HS-27A (cell line): ENCODE measurements at places on chromosomes 7 and 10.

DNA sequence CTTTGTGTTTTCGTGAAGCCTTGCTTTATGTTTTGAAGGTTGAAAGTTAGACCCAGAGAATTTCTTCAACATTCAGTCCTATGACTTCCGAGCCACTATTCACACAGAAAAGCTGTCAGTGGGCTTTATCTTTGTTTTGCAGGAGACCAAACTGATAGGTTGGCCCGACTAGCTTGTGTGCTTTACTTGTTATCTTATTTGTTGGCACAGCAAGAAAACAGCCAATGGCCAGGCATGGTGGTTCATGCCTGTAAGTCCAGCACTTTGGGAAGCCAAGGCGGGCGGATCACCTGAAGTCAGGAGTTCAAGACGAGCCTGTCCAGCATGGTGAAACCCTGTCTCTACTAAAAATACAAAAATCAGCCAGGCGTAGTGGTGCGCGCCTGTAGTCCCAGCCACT, 16.0 kb upstream of the GDI2 start:
- DNase-seq, result no peak

DNA sequence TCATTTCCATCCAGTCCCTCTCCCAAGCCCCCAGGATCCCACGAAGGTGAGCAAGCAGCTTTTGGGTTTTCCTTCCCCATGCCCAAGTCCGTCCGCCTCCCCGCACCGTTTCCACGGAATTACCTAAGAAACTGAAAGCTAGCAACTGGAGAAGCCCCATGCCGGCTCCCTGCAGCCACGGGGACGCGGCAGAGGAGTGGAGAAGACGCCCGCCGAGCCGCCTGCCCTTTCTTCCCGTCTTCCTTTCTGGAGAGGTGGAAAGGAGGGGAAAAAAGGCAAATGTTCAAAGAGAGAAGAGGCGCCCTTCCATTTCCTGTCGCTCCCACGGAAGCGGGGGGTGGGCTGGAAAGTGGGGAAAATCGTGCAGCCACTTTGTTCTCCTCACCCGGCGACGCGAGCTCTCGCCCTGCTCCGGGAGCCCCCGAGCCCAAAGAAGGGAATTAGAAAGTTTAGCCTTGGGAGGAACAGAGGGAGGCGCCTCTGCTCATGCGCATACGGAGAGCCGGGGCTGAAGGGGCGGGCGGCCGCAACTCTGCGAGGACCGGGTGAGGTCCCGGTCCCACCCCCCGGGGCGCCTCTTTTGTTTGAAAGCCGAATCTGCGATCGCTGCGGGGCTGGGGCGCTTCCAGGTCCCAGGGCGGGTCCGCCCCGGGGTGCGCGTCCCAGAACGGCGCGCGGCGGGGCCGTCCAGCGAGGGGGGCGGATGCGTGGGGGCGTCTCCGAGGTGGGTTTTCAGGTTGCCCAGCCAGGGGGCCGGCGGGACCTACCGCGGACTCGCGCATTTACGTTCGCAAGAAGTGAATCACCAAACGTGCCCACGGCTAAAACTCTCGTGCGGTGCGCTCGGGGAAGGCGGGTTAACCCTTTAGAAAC, at the start of gene LAMB1:
Gene LAMB1 (minus strand): TSS at position 436 of the 873 bp plus-strand sequence. CDS start 276 bp downstream, at position 160.
- DNase-seq, result no peak

- no peak for DNase-seq
Observed at GRCh38 chr7:108402865-108403264, 53.4 kb downstream of the NRCAM start.

DNA sequence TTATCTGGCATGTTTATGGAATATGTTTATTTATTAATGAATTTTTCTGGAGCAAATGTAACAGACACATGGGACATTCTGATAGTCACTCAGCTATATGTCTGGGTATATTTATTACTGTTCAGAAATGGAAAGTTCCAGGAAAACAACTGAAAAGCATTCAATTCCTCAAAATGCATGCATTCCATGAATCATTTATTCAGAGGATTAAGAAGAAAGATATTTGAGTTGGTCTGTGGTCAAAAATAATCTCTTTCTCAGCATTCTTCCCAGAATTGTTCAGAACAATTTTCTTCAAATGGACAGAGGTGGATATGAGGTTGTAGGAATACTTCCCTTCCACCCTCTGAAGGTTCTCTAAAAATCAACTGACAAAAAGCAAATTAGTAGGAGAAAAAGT, 97.6 kb upstream of the ITGB1 start:
- peak; percentile 14 for DNase-seq

DNA sequence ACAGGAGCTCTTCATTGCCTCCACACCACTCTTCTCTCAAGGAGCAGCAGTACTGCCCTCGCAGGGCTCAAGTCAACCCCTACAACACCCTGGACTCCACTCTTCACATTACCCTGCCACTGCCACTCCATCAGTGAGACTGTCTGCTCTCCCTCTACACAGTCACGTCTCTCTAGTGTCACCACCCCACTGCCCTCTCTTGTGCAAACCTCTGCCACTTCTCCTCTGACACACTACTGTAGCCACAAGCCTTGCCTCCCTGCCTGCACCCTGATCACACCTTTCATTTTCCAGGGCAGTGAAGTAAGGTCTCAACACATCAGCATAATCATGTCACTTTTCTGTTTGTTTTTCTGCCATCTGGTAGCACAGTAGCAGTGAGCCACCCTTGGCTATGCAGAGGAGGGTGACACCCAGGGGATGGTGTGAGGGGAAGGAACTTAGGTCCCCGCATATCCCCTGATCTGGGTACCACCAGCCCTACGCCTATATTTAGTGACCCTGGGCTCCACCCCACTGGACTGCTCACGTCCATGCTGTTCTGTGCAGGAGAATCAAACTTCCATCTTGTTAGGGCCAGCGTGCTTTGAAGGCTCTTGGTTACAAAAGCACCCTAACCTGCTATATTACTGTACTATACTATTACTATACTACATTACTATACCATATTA, 1.6 kb downstream of the C10orf143 start:
- DNase-seq, result no peak

DNA sequence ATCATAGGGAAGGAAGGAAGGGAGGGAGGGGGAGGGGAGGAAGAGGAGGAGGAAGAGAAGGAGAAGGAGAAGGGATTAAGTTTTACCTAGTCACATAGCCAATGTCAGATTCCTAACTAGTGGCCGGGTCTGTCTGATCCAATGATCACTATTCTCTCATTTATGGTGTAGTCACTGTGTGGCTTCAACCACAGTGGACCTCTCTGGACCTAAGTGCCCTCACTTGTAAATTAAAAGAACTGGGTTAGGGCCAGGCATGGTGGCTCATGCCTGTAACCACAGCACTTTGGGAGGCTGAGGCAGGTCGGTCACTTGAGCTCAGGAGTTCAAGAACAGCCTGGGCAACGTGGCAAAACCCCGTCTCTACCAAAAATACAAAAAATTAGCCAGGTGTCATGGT, 6.6 kb upstream of the SERPINE1 start:
- DNase-seq, result no peak

- DNase-seq, result peak; percentile 7
Observed at GRCh38 chr7:125061776-125062397, 132.3 kb upstream of the POT1 start.

- DNase-seq, result no peak
Observed at GRCh38 chr7:152596824-152597223, 79.1 kb downstream of the XRCC2 start.

DNA sequence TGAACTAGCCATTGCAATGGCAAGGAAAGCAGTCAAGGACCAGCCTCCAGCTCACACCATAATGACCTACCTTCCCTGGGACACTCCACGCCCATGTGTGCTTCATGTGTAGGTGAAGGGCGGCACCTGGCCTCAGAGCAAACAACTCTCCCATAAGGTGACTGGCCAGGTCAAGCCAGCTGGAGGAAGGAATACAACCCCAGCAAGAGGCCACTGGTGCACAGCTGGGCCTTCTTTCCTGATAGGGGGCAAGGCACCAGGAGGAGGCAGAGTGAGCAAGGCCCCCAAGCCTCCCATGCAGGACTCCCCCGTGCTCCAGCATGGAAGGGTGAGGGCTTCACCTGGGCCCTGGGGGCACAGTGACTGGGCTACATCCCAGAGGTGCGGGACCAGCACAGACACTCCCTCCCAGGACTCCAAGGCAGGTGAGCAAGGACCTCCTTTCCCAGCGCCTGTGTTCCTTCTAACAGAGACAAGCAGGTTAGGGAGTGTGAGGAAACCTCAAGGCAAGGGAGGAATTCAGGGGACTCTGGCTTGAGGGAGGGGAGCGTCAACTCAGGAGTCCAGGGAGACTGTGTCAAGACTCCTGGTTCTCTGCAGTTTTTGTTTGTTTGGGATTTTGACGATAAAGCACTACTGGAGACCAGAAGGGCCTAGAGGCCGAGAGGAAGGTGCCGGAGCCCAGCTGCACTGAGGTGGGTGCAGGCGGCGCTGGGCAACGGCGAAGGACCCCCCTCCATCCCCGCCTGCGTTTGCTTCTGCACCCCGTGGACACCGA, 1.7 kb downstream of the PTPRN2 start:
- DNase-seq, result no peak

- no peak for DNase-seq
Observed at GRCh38 chr7:81140252-81140651, 221.4 kb upstream of the SEMA3C start.

DNA sequence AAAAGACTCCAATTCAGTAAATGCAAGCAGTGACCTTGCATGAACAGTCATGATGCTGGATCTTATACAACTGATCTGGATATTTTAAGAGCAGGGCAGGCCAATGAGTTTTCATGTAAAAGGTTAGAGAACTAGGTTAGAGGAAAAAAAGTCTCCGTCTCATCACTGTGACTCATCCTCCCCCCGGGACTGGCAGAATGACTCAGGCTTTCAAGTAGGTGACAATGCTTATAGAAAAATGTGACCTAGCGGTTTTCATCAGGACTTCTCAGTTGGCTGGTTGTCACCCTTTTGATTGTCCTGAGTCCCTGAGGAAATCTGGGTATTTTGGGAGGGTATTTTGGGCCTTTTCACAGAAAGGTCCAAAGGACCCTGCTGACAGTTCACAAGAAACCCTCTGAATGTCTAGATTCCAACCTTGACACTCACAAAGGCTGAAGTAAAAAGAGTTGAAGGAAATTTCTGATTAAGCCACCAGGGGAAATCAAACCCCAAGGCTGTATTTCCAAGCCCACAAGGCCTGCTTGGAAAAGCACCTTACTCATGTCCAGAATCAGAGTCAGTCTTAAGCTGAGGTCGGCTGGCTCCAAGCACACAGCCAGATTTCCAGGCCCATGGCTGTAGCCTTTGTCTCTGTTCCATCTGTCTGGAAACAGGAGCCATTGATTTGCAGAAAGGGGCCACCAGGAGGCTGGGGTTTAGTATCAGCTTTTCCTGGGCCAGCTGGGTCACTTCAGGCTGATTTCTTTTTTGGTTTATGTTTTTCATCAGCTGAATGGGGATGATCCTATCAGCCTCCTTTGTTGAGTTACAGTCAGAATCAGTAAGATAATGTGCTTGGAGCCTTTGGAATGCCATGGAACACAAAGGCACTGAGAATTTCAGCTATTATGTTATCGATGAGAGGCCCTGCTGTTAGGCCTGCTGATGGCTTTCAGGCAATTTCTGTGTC, 226.4 kb upstream of the HABP2 start:
- peak; percentile 39 for DNase-seq

DNA sequence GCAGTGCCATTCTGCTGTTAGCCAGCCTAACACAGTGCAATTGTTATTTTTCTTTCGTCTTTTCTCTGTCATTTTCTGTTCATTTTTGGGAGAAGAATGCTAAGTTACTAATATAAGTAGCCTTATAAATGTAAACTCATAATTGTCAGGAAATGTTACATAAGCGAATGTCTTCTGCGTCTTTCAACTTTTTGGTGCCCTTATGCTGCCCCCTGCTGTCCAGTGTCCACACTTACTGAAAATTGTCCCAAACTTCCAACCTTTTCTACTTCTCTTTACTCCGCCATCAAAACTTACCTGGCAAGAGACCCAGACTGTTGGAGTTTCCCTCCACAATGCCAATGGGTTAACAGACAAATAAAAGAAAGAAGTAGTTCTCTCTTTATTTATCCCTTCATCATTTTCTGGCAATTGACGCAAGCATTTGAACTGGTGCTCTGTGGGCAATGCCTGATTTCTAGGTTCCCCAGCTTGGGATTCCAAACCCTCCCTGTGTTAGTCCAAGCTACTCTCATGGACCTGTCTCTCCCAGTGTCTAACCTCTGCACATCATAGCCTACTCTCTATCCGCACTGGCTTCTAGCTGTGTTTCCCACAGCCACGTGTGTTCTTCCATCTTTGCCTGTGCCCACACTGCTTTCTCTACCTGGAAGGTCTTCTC, 21.0 kb upstream of the EPC1 start:
- DNase-seq, result no peak

GRCh38 chr10:35565602-35566081, 39.5 kb upstream of the GJD4 start:
- no peak for DNase-seq

- DNase-seq, result no peak
Observed at GRCh38 chr7:11176985-11177555, 203.4 kb downstream of the PHF14 start.

- DNase-seq, result no peak
Observed at GRCh38 chr10:103855424-103855823, at the start of gene SH3PXD2A. Gene SH3PXD2A (minus strand): TSS chr10:103855576. CDS start chr10:103855266, 310 bp downstream.

DNA sequence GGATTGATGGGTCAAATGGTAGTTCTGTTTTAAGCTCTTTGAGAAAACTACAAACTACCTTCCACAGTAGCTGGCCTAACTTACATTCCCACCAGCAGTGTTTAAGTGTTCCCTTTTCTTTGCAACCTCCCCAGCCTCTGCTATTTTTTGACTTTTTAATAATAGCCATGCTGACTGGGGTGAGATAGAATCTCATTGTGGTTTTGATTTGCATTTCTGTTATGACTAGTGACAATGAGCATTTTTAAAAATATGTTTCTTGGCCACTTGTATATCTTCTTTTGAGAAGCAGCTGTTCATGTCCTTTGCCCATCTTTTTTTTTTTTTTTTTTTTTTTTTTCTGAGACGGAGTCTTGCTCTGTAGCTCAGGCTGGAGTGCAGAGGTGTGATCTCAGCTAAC, 155.2 kb upstream of the BMPER start:
- no peak for DNase-seq

GRCh38 chr7:95794917-95795515, 22.7 kb downstream of the DYNC1I1 start:
- no peak for DNase-seq

DNA sequence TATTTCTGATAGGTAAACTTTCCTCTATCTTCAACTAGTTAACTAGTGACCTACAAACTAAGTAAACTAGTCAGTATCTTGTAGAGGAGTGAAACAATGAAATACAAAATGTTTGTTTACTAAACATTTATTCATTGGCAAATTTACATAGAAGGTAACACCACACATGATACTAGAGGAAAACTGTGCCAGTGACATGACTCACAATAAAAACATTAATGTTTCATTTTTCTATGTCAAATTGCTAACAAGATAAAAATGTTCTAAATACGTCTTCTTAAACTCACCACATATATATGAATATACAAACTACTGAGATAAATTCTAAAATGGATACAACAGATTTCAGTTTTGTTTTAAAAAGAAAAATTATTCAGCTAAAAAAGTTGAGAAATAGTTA, 471.3 kb downstream of the PARD3 start:
- no peak for DNase-seq

GRCh38 chr7:22799633-22800032, 23.0 kb downstream of the TOMM7 start:
- no peak for DNase-seq

DNA sequence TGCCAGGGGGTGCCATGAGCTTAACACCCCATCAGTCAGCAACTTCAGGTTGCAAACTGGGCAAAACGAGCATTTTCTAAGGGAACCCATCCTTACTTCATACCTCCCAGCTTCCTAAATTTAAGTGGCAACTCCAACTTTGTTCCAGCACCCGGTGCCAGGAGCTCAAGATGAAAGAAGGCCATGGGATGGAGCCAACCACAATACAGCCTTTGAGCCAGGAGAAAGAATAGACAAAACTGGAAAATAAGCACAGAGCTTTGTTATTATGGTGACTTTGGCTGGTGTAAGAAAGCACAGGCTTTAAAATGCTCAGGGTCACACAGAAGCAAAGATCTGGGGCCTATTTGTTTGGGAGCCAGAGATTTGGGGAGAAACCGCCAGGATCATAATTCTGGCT, 388.7 kb upstream of the MGMT start:
- no peak for DNase-seq
